ENCODE measurements at places on chromosomes 5 and 9.

DNA sequence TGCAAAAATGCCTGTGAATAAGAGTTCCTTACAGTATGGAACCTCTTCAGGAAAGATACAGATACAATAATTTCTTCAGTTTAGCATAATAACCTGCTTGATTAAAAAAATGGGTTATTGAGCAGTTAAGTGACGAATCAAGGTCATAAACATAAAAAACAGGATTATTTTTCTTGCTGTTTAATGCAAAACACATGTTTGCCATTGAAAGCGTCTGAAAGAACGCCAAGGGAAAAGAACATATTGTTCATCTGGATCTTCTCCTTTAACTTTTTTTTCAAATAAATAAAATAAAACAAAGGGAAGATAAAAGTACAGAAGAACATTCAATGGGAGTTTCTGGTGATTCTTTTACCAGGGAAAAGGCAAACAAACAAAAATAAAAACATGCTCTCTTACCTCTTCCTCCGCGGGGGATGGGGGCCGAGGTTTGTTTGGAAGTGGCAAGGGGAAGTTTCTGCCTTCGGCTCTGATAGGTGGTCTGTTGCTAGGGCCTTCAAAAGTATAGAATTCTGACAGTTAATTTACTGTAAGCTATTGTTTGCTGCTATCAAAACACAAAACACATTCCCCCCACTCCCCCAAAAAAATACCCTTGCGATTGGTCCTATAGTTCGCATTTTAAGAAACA, 20.1 kb downstream of the C5orf58 start:
- no peak for DNase-seq

DNA sequence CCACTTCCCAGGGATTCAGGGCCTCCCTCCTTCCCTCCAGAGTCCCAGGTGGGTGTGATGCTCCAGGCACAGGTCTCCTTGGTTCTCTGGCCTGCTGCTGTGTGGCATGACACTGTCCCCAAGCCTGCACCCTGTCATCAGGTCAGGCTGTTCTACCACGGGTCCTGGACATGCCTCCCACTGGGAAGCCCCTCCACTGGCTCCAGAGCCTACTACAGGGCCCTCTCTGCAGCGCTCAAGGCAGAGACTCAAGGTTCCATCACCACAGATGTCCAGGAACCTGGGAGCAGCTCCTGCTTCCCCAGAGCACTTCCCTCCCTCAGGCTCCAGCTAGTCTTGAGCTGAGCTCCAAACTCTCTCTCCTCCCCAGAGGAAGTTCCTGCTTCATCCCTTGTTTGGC, 237.3 kb downstream of the PBX3 start:
- no peak for DNase-seq

- no peak for DNase-seq
Observed at GRCh38 chr9:136952321-136952850, 313 bp downstream of the LCN12 start.

GRCh38 chr9:126630458-126631237, 16.9 kb downstream of the LMX1B start:
- no peak for DNase-seq

Data from HCEC 1CT (cell line).